Activated CD4-positive, alpha-beta T cell treated with anti-CD3 and anti-CD28 coated beads for 36 hours (primary cell): ENCODE measurements at places on chromosomes 6 and 20. TPM values are rescaled to one million over a fixed set of nuclear protein-coding genes. Genes with fewer than 3 reads are reported as not detected.
A peak's percentile ranks its signal among the peaks of the same experiment; 100 is the strongest.

DNA sequence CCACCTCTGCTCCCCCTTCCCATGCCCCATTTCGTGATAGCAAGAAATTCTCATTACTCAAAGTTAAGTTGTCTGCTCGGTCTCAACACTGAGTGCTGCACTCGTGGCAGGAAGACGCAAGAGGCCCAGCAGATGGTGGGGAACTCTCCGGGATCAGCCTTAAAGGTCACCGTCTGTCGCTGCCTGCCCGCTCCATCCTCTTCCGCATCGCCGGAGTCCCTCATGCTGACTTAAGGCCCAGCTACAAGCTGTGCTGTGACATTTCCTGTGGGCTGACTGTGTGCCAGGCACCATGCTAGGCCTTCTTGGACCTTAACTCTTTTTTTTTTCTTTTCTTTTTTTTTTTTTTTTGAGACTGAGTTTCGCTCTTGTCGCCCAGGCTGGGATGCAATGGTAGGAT lies 17.8 kb downstream of the GRM4 start:
- DNase-seq: no peak

DNA sequence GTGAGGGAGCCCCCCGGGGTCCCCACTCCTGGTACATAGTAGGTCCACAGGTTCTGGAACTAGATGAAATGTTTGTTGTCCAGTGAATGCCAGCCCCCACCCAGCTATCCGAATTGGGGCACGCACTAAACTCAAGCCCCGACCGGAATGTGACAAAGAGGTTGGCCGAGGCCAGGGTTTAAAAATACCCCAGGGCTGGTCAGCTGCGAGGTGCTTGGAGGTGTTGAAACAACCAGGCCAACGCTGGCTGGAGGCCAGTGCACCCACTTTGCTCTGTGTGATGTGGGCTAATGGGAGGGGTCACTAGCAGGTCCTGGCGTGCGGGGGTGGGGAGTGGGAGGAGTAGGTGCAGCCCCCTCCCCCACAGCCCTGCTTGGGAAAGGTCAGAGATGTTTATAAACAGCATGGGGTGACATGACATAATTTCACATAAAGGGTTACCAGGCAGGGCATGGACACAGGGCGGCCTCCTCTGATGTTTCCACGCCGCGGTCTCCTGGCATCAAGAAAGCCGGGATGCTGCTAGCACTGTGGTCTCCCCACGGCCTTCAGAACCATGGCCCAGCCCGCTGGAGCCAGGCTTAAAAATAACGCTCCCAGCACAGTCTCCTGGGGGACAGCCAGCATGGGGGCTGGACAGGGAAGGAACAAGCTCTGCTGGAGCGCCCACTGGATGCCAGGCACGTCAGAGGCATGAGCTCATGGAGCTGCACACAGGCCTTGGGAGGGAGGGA lies 111.2 kb upstream of the PTPN1 start:
- DNase-seq: no peak

DNA sequence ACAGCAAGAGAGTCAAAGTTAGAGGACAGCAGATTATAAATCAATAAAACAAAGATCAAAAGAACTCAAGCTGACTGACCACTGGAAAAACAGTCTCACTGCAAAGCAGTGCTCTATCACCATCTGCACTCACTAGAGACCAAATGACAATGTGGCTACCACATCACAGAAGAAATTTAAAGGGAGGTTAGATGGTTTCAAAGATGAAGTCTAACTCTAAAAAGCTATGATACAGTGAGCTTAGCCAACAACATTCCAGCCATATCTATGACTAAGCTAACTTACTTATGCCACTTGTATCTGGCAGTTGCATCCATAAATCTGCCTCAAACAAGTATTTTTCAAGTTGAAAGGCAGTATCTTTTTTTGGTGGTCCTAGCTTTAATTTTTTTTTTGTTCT lies 68.6 kb downstream of the ARHGAP18 start:
- DNase-seq: no peak

DNA sequence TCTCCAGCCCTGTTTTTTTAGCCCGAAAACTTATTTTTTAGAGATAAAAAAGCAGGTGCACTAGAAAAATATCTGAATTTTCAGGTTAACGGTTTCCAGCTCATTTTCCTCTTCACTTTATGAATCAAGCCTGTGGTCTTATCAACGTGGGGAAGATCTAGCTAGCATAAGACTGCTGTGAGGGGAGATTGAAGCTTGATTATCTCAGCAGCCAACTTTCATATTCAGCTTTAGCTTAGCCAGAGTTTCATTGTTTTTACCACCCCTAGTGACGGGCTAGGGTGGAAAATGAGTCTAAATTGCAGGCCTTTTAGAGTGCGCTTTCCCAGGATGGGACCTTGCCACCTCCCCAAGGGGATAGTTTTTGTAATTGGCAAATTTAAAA lies 11.9 kb upstream of the RBM38 start:
- DNase-seq: no peak

- no peak for DNase-seq
These were observed 59.2 kb downstream of the RBM38 start for GRCh38 chr20:57450419-57450818.

- DNase-seq: no peak
These were observed 70.1 kb upstream of the TULP4 start for GRCh38 chr6:158242071-158242606.

- DNase-seq: peak; percentile 10
These were observed at the start of gene OVOL2 for GRCh38 chr20:18057101-18057993. OVOL2 (minus strand) TSS chr20:18057916; CDS start chr20:18057634, 282 bp downstream.

DNA sequence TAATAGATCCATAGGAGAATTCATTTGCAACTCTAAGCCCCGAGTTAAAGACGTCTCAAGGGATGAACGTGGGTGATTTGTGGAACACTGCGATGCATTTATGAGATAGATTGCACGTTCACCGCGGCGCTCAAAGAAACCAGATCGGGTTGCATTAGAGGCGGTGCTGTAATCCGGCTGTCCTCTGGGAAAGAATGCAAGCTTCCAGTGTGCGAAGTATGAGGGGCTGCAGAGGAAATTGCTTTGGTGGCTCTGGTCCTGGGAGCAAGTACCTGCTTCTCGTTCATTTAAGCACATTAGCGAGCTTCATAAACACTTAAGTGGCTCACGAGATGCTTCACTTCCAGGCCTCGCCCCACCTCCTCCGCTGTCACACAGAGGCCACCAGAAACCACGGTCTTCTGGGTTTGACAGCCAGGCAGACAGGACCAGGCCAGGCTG lies 182.3 kb downstream of the CDH4 start:
- DNase-seq: no peak

- DNase-seq: peak; percentile 25
These were observed 18.1 kb downstream of the BPI start for GRCh38 chr20:38321959-38322598.

- DNase-seq: no peak
These were observed 170.1 kb downstream of the LRFN2 start for GRCh38 chr6:40417031-40417430.

DNA sequence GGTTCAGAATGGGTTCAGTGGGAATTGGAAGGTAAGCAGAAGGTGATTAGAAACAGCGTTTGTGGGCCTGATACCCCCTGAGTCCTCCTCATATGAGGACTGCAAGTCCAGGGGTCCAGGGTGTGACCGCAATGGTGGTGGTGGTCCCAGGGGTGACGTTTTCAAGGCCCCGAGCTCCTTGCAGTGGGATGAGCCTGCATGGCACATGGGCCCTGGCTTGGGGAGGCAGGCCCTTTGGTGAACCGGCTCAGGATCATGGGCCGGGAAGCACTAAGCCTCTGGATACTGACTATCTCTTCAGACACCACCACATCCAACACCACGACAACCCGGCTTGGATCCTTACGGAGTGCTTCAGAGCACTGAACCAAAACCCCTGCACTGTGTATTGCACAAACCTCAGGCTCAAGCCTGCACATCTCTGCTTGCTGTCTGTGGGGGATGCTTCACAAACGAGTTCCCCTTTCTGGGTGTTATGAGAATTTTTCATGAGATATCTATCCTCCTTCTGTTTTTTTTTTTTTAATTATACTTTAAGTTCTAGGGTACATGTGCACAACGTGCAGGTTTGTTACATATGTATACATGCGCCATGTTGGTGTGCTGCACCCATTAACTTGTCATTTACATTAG lies 67.9 kb downstream of the STK35 start:
- no peak for DNase-seq

DNA sequence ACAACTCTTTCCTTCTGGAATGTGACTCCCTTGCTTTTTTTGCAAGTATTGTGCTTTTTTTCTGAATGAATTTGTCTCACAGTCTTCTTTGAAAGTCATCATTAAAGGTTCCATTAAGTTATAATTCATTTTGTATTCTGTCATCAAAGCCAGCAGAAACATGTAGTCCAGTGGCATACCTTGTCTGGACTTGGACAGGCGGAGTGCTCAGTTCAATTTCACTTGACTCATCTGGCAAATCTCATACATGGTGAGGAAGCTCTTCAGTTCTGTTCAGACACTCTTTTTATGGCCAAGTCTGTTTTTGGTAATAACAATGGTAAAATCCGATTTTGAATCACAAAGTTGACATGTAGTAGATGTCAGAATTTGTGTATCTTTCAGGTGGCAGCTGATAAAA lies 260.8 kb upstream of the OPRM1 start:
- DNase-seq: no peak

- DNase-seq: no peak
These were observed 41.6 kb downstream of the CYP39A1 start for GRCh38 chr6:46610862-46611553.

DNA sequence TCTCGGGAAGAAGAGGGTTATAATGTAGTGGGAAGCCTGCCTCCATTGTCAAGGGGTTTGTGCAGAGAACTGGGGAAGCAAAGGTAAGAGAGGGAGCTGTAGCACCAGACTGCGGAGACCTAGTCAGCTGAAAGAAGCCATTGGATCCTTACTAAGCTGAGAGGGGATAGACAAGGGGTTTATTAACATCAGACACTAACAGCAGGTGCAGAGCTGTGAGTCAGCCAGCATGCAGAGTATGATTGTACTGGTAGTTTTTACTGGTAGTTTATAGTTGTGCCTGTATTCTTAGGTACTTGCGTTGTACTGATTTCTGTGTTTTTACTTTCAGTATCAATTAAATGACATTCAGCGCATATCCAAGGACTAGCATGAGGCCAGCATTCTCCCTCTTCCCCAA lies 17.8 kb upstream of the COL19A1 start:
- DNase-seq: no peak

DNA sequence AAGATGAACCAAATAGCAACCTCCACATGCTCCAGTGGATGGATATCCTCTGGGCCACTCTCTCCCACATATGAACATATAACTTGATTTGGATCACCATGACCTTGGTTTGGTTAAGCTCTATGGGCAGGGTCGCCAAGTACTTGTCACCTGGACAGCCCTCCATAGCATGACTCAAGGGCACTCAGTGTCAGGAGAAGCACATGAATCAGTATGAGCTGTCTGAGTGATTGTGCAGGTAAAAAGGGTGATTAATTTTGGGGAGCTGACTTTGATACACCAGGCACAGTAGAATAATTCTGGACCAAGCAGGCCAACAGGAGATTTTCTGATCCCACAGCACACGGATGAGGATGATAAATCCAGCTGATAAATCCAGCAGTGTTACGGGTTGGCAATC lies 74.4 kb downstream of the OPRM1 start:
- no peak for DNase-seq

DNA sequence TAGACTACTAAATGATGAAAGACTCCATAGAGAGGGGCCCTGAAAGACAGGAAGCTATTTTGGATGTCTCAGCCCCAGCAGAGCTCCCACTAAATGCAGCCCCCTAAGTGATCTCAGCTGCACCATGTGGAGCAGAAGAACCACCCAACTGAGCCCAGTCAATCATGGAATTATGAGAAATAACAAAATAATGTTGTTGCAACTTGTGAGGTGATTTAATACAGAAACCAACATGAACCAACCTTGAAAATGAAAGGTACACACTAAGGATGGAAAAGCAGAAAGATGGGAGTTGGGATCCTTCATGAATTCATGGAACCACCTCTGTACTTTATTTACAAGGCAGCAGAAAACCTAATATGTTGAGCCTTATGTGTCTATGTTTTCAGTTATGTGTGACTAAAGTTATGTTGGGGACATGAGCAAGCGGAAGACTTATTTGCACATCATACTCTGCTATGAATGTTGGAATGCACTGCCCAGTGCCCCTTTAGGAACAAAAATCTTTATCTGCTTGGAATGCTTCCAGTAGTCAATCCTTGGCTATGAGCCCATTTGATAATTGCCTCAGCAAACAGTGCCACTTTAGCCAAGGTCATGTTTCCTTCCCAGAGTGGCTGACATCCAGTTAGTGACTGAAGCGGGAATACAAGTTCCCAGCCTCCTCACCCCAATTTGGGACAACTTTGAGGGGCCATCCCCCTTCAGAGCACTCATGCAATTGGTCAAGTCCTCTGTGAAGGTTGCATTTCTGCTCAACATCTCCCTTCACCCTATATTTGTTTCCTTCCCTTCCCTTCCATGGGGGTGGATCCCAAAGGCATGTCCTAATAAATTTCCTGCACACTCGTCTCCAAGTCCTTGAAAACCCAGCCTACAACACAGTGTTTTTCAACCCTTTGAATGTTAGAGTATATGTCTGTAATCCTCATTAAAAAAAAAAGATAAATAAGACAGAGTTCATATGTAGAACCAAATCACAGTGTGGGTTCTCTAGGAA lies 18.4 kb downstream of the TP53RK start:
- DNase-seq: no peak

DNA sequence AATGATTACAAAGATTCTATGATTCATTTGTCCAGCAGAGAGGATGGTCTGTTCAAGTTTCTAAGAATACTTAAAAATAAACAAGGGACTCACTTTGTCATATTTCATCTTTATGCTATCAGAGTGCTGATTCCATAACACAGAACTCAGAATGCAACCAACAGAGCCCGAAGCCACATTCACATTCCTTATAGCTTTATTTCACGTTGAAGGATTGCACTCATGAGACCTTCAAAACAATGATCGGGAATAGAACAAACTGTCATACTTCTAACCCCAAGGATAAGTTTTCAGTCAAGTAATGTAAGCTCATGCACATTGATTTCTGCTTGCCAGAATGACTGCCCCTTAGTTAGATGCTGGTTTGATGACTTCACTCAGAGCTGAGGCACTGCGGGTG lies 25.2 kb downstream of the FNDC1 start:
- no peak for DNase-seq

Gene PTK6
- 0.25 TPM for total RNA-seq

Gene PMEPA1
- total RNA-seq: 1.8 TPM

Gene C6orf15
- not detected for total RNA-seq

Gene SAMD5
- not detected for total RNA-seq

Gene NNAT
- total RNA-seq: 0.42 TPM

Gene SLC22A16
- total RNA-seq: not detected

Gene SYTL3
- 163 TPM for total RNA-seq

Gene RTF2
- total RNA-seq: 80.8 TPM
